Fibroblast of the aortic adventitia (primary cell): ENCODE measurements at places on chromosomes 2 and 18. TPM values are rescaled to one million over a fixed set of nuclear protein-coding genes. Genes with fewer than 3 reads are reported as not detected.

Gene PAX8
- 0.09 and 1.5 TPM in 2 replicates for total RNA-seq

Gene ALPP
- total RNA-seq = not detected in 2 replicates

Gene PROM2
- 0.18 and 0.33 TPM in 2 replicates for total RNA-seq

Gene ANO7
- 1.1 and 1.7 TPM in 2 replicates for total RNA-seq

Gene YES1
- total RNA-seq = 43.1 and 156 TPM in 2 replicates

Gene HOXD13
- total RNA-seq = not detected in 2 replicates

Gene SP110
- total RNA-seq = 21.0 and 46.0 TPM in 2 replicates
